ENCODE measurements at places on chromosomes 13 and 19.

DNA sequence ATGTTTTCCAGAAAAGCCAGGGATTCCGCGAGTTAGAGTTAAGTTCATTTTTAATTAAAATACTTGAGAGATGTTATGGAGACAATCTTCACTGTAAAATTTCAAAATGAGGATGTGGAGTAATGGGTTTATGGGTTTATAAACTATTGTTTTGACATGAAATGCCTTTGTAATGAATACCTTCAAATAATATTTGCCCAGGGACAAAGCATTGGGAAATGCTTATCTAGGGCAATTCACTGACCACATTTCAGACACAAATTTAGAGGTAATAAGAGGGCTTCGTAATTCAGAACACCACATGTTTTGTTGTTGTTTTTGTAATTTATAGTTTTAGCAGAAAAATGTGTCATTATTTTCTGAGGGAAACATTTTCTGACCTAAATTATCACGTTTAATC, 241.1 kb upstream of the ATXN8OS start:
- DNase-seq = no peak

DNA sequence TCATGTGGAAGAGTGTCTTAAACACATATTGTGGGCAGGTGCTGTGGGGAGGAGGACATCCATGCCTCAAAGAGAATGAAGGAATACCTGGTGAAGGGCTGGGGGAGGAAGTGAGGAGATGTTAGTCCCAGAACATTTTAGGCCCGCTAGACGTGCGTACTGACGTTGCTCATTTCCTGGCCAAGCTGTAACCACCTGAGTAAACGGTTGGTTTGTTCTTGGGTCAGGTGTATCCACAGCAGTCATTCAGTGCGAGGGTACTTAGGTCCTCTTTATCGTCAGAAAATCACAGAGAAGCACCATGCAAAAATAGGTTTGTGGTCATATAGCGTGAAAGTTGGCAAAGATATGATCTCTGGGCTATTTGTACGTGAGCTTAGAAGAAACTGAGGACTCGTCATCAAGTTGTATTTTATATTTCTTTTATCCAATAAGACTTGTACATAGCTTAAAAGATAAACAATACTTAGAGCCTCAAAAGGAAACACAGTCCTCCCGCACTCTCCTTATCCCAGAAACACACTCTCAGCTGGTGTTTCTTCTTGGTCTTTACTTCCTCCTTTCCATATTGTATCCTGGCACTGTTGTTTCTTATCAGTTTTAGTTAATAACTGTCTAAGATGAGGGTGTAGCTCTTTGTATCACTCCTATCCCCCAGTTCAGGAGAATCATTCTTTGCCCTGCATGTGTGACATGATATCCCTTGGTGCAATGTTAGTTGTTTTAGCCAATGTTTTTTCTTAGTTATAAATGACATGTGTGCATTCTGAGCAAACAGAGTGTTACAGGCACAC, 52.0 kb downstream of the ARHGEF7 start:
- DNase-seq = no peak

DNA sequence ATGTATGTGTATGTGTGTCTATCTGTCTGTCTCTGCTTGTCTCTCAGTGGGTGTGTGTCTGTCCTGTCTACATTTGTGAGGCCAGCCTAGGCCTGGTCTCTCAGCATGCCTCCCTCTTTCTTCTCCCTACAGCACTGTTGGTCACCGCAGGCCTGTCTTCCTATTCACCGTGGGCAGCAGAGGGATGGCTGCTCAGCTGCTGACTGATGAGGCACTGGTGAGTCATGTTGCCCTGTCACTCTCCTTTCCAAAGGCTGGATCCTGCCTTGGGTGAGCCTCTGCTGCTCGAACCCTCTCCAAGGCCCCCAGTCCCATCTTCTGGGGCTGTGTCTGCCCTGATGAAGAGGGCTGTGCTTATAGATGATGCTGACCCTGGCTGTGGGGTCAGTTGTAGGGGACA, 6.3 kb downstream of the ZNF71 start:
- no peak for DNase-seq

DNA sequence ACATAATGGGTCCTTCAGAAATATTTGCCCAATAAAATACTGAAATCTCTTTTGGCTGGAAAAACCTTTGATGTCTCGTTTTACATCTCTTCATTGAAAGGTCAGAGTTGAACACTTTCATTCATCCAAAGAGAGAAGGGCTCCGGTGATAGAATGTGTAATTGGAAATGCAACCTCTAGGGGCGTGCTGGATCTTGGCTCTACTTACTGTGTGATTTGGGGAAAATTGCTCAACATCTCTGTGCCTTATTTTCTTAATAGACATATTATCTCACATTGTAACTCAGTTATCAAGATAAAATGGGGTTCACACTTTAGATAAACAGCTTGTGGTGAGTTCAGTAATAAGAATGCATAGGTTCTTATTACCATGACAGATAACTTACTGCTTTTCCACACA, 1444.1 kb downstream of the SLITRK5 start:
- no peak for DNase-seq

DNA sequence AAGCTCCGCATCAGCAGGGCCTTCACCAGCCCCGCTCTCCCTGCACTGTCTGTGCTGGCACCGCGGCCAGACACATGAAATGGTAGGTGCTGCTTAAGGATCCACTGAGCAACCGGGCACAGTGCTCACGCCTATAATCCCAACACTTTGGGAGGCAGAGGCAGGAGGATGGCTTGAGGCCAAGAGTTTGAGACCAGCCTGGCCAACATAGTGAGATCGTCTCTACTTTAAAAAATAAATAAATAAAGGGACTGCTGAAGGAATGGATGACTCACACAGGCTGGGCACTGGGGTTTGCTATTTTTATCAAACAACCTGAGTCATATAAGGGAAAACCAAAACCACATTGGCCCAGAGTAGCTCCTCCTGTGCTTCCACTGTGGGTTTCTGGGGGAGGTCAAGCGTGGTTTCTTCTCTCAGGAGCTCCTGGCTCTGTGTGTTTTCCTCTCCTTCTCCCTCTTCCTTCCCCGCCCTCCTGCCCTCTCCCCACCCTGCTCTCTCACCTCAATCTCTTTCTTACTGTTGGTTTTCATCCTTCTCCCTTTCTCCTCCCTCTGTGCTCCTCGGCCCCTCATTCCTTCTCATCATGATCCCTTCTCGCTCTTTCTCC, 21.3 kb downstream of the VRK3 start:
- DNase-seq = no peak

GRCh38 chr13:49214917-49215376, 5.2 kb upstream of the MLNR start:
- DNase-seq = no peak

GRCh38 chr19:33604651-33605050, 17.1 kb upstream of the CHST8 start:
- DNase-seq = no peak

DNA sequence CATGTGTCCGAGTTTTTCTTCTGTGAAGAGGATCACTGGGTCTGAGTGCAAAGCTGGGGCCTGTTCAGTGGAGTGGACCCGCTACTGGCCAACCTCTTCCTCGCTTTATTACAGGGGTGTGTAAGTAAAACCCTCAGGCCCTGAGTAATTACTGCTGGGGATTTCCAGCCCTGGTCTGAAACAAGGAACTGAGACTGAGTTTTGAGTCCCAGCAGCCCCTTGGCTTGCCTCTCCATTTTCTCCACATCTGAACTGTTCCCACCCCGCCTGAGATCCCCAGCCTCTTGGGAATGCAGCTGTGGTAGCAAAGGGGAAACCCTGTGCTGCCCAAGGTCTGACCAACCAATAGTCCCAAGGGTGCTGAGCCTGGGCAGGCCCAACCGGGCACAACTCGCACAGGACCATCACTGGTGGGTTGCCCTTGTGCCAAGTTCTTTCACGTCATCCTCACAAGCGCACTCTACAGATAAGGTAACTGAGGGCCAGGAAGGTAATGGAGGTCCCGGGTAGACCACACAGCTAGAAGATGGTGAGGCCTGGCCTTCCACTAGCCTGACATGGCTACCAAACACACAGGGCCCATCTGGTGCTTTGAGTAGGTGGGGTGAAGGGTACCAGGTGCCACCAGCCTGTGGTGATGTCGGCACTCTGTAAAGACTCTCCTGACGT, 13.7 kb upstream of the SLC35E1 start:
- DNase-seq = no peak

DNA sequence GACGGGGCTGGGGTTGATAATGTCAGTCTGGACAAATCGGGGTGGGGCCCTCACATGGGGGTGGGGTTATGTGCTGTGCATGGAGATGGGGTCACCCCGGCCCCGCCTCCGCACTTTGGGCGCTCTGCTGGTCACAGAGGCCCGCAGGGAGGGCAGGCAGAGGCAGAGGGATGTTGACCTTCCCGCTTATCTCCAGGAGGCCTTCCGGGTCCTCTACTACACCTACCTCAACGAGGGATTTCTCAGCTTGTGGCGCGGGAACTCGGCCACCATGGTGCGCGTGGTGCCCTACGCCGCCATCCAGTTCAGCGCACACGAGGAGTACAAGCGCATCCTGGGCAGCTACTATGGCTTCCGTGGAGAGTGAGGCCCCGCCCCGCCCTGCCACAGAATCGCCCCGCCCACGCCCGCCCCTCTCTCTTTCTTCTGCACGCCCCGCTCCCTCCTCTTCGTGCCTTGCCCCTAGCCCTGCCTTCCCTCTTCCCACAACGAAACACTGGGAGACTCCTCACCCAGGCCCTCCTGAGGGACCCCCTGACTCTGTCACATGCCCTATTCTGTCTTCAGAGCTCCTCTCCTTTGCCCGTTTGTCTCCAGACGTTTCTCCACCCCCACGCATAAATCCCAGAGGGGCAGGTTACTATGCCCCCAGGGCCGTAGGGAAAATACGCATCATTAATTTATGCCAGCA, 32.8 kb downstream of the TMEM161A start:
- DNase-seq = no peak

DNA sequence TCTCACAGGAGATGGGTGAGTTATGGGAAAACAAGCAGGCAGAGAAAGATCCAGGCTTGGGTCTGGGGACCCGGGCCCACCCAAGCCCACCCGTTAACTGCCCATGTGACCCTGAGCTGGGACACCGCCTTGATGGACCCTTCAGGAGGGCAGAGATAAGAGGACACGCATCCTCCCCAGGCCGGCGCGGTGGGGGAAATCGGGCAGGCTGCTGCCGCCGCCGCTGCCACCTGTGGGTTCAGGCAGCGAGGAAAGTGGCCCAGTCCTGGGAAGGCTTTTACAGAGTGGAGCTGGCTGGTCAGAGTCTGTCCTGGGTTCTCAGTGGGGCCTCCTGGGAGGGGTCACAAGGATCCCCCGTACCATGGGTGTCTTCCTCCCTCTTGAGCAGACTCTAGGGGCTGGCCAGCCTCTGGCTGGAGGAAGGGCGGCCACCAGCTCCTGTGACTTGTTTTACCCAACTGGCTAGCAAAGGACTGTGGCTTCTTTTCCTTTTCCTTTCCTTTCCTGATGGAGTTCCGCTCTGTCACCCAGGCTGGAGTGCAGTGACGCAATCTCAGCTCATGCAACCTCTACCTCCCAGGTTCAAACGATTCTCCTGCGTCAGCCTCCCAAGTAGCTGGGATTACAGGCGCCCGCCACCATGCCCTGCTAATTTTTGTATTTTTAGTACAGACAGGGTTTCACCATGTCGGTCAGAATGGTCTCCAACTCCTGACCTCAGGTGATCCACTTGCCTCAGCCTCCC, 155.4 kb downstream of the KDM4B start:
- no peak for DNase-seq

GRCh38 chr19:12346896-12347295, 13.5 kb upstream of the ZNF563 start:
- DNase-seq = no peak

- no peak for DNase-seq
These were observed 12.6 kb downstream of the MPHOSPH8 start for GRCh38 chr13:19646063-19646462.
